ENCODE measurements at places on chromosomes 4 and X.

GRCh38 chr4:1043651-1044468 lies 32.4 kb downstream of the FGFRL1 start:
- DNase-seq: peak; percentile 36

DNA sequence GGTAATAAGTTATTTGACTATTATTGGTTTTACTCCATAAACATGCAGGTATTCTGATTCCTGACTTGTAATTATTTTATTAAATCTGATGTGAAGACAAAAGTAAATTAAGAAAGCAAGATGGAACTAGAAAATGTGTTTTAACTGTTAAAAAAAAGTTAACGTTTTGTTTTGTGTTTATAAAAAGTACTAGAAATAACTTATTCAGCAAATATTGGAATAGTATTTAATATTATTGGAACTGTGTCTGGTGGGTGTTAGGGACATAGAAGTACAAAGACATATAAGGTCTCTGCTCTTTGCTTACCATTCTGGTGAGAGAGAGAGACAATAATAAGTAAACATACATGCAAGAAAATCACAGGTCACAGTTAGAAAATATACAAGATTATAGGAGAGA lies 15.7 kb downstream of the TIFA start:
- no peak for DNase-seq

DNA sequence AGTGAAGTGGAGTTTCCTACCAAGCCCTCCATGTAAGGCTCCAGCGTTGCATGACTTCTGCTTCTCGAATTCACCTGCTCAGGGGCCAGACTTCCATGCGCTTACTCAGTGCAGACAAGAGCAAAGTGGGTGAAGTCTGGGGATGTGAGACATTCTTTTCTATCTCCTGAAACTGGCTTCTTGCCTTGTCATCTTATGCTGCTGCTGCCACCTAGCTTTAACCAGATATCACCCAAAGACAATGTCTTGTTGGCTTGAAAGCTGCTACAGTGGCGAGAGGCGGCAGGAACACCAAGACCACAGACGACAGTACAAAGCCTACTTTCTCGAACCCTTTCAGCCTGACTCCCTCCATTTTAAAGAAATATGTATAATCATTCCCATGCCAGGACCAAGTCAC lies 103.6 kb upstream of the ADGRG2 start:
- DNase-seq: no peak

DNA sequence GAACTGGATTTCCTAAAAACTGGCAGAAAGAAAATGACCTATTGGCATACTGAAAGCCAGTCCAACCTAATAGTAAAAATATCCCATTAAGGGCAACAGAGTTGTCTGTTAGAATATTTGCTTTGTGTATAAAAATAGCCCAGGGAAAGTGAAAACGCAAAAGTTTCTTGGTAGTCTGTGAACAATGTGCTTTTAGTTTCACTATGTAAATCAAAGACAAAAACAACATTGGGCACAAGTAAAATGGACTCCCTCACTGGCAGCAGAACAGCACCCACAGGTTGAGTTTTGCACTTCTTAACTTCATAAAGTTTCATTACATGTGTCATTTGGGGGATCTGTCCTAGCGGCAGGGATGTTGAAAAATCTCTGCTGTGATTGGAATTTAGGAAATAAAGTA lies 4.3 kb upstream of the FGG start:
- DNase-seq: no peak

DNA sequence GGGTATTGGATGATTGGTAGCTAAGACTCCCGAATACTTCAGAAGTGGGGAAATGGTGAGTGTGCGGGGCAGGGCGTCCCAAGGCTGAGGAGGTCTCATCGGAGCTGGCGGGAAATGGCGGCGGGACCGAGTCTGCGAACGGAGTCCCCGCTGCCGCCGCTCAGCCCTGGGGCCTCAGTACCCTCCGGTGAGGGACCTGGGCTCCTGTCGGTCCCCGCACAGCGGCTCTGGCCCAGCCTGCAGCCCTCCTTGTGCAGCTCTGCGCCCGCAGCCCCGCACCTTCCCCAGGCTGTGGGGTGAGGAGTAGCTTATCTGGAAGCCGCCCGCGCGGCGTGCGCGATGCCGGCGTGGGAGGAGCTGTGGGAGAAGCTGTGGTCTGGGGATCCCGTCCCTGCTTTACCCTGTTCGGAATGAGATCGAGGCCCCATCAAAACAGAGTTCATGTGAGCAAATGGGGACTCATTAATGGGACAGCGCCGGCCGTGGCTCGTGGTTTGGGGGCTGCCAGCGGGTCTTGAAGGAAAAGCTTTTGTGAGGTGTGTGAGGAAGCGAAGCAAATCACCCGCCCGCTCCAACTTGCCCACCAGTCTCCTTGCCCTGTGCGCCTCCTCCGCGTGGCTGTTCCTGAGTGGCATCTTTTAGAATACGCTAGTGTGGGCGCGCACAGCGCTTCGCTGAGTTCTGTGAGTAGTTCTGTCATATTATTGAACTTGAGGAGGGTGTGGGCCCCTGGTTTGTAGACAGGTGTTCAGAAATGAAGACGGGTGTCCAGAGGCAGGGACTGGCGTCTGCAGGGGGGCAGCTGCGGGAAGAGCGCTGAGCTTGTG lies 531 bp downstream of the ZNF141 start:
- peak; percentile 45 for DNase-seq

GRCh38 chr4:8286719-8287342 lies 17.3 kb downstream of the HTRA3 start:
- DNase-seq: no peak

- no peak for DNase-seq
Measured at GRCh38 chr4:22668301-22668700, 24.4 kb upstream of the GBA3 start.

- DNase-seq: no peak
Measured at GRCh38 chrX:68697465-68698125, 50.1 kb downstream of the STARD8 start.

DNA sequence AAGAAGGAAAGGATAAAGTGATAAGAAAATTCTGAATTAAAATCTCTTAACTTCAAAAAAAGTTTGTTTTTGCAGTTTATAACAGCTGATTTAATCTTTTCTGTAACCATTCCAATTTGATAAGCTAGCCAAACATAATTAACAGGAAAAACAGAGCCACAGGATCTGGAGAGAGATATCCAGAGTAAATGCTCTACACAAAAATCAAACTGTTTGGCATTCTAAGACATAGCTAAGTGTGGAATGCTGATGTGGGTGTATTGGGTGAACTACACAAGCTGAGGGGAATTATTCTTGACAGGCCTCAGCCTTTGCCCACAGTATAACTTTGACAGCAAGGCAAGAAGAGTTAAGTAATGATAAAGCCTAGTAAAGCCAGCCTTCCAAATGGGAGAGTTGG lies 184.8 kb downstream of the GABRG1 start:
- no peak for DNase-seq

DNA sequence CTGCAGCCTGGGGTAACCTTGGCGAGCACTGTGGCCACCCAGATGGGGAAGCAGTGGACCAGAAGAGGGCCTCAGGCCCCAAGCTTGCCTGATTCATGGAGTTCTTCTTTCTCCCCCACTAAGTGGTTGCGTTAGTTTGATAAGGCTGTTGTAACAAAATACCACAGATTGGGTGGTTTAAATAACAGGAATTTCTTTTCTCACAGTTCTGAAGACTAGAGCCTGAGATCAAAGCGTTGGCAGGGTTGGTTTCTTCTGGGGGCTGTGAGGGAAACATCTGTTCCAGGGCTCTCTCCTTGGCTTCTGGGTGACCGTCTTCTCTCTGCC lies 105.7 kb upstream of the GATB start:
- no peak for DNase-seq
